ENCODE measurements at places on chromosomes 13 and 19. TPM values are rescaled to one million over a fixed set of nuclear protein-coding genes. Genes with fewer than 3 reads are reported as not detected.
A peak's percentile ranks its signal among the peaks of the same experiment; 100 is the strongest.

RGL3 gene
- 11.0 TPM for total RNA-seq

RFPL4A gene
- total RNA-seq, result not detected

URAD gene
- total RNA-seq, result 62.9 TPM

PINLYP gene
- 7.4 TPM for total RNA-seq

KLK15 gene
- total RNA-seq, result 3.3 TPM

CEACAM6 gene
- total RNA-seq, result 431 TPM

CYP2A7 gene
- not detected for total RNA-seq

UPK1A gene
- total RNA-seq, result not detected

DNA sequence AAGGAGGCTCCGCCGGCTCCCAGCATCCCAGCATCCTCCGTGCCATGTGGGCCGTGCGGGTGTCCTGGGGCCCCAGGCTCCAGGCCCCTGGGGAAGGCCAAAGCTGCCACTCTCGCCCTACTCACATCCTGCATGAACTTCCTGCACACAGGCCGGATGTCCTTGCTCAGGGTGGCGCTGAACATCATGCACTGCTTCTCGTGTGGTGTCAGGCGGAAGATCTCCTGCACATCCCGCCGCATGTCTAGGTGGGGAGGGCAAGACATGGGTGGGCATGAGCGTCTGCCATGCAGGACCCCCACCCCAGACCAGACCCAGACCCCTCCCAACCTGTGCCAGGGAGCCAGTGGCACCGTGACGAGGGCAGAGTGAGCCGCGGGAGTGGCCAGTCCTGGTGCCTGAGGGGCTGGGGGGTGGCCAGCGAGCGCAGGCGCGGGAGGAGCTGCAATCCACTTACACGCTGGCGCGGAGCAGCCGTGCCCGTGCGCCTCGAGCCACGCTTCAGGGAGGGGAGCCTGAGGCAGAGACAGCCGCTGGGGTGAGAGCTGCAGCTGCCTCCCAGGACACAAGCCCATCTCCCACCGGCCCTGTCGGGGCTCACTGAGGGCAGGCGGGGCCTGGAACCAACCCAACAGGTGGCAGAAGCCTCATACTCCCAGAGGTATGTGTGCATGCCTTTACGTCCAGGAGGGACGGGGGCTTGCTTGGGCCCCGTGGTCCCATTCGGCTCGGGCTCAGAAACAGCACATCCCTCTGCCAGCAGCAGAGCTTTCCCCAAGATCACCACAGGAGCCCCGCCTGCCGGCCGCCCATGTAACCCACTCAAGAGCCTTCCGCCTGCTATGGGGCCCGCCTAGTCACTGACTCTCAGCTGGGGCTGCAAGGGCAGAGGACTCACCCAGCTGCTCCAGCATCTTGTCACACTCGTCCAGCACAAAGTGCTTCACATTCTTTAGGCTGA is 8.8 kb downstream of the DDX39A start:
- peak; percentile 70 for DNase-seq

- DNase-seq, result no peak
Observed at GRCh38 chr19:7953060-7953459, 9.6 kb upstream of the TIMM44 start.

GRCh38 chr13:65943024-65943423 is 1287.1 kb downstream of the PCDH9 start:
- no peak for DNase-seq

DNA sequence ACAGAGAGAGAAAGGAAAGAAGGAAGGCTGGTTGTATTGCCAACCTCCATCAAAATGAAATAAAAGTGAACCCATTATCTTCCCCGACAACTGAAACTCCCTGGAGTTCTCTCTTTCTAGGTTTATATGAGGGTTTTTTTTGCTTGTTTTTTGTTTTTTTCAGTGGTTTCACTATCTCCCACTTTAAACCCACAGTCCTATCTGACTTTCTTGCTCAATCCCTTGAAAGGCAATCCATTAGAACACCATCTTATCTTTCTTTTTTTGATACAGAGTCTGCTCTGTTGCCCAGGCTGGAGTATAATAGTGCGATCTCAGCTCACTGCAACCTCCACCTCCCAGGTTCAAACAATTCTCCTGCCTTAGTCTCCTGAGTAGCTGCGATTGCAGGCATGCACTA is 158.0 kb upstream of the MIR17HG start:
- no peak for DNase-seq

GRCh38 chr13:98150832-98151479 is 8.1 kb downstream of the FARP1 start:
- DNase-seq, result no peak

DNA sequence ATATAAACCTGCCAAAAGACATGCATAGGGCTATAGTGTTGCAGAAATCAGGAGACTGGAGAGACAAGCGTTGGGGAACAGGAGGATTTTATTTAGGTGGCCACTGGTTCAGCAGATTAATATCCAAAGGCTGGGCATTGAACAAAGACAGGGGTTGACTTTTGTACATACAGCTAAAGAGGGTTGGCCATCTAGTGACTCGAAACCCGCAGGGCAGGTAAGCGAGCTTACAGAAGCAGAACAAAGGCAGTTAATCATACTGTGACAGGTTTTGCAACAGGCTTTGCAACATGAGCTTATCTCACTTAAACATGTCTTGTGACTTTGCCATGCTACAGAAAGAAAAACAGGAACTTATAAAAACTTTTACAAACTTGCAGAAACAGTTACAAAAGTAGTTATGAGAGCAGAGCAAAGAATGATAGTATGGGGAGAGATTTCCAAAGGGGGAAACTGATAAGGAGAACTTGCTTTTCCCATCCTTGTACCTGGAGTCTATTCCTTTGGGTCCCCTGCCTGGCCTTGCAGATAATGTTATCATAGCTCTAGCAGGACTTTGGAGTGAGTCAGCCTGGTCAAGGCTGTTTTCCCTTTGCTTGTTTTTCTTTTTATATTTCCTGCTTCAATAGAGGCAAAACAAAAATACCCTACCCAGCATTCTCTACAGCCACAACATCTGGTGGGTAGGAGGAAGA is 234.2 kb downstream of the PCDH17 start:
- no peak for DNase-seq

DNA sequence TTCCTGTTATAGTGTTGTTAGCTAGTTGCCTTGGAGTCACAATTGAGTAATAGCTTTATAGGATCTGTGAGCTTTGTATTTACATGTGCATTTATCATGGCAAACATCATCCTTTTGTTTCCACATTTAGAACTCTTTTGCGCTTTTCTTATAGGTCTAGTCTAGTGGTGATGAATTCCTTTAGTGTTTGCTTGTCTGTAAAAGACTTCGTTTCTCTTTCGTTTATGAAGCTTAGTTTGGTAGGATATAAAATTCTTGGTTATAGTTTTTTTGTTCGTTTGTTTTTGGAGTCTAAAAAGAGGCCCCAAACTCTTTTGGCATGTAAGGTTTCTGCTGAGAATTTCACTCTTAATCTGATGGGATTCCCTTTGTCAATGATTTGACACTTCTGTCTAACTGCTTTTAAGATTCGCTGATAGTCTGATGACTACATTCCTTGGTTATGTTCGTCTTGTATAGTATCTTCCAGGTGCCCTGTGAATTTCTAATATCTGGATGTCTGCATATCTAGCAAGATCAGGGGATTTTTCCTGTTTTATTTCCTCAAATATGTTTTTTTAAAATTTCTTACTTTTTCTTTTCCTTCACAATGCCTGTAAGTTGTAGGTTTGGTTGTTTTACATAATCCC is 20.2 kb downstream of the DNAJC3 start:
- DNase-seq, result no peak

DNA sequence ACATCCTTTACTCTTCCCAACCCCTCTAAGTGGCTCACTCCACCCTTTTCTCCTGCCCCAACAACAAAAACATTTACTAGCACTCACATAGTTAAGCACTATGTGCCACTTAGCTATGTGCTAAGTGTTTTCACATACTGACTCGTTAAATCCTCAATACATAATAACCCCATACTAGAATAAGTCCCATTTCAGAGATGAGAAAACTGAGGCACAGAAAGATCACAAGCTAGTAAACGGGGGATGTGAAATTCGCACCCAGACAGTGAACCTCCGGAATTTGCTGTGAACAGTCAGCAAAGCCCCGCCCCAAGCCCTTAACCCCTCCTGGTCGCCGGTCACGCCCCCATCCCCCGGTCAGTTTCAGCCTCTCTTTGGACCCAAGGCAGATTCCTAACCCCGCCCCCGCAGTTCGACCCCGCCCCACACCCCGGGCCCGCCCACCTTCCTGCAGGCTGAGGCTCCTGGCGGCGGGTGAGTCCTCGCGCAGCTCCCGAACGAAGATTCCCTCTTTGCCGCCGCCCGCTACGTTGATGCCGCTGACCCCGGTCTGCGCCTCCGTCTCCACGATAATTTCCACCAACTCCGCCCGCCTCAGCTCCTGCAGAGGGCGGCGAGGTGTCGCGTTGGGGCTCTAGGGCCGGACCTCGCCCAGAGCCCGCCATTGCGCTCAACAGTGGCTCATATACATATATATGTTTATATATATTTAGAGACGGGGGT is 9.8 kb downstream of the PRX start:
- peak; percentile 94 for DNase-seq

DNA sequence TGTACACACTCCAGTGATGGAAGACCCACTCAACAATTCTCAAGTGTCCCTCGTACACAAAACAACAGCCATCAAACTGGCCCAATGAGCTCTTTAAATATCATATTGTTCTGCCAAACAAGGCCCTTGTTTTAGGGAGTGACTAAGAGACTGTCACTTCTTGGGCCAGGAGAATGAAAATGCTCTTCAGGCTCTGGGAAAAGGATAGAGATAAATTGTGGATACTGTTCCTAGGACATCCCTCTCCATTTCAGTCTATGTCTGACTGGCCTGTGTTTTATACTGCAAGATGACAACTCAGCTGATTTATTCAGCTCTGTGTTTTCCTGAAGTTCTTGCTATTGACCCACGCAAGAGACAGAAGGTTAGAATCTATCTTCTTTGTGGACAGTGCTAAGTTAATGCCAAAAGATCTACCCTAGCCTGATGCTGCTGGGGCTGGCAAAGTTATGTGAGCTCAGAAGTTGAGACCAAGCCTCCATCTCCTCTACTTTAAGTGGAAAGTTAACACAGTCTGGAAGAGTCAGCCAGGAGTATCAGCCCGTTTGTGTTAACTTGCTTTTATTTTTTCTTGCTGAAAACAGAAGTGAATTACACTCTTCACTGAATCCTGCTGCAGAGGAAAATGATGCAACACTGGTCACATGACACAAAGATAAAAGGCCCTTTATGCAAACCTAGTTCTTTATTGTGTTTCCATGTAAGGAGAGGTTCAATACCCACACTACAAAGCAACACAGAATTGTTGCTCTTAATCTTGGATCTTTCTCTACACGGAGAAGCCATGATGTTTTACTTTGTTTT is 14.6 kb downstream of the FRY start:
- no peak for DNase-seq

GRCh38 chr19:13428352-13428751 is 77.9 kb downstream of the CACNA1A start:
- DNase-seq, result peak; percentile 15

DNA sequence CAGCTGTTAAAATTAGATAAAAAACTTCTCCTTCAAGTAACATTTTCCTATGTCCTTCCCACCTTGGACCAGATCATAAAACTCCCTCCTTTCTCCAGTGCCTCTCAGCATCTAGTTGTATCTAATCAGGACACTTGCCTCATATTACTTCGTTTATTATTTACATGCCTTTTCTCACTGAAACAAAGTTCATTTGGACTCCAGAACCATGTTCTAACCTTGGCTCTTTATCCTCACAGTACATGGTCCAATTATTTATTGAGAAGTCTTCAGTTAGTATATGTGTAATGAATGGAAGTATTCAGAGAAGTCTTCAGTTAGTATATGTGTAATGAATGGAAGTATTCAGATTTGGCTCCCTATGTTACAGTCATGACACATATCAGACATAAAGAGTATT is 342.7 kb downstream of the OXGR1 start:
- no peak for DNase-seq

DNA sequence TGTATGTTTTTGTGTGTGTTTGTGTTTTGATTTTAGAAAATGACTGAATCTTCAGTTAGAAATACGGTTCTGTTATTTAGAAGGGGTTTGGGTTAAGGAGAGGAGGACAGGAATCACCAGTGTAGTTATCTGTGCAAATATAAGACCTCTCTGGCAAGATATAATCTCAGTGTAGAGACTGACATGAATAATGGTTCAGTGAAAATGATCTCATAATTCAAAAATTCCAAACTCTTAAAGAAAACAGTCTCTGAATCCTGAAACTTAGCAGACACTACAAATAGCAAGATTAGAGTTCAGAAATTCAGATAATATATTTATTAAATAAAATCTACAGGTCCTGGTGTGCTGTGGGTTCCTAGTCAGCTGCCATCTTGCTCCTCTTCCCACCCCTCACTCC is 73.5 kb downstream of the PDS5B start:
- DNase-seq, result no peak

- DNase-seq, result no peak
Observed at GRCh38 chr19:29429581-29429980, 96.2 kb upstream of the VSTM2B start.

DNA sequence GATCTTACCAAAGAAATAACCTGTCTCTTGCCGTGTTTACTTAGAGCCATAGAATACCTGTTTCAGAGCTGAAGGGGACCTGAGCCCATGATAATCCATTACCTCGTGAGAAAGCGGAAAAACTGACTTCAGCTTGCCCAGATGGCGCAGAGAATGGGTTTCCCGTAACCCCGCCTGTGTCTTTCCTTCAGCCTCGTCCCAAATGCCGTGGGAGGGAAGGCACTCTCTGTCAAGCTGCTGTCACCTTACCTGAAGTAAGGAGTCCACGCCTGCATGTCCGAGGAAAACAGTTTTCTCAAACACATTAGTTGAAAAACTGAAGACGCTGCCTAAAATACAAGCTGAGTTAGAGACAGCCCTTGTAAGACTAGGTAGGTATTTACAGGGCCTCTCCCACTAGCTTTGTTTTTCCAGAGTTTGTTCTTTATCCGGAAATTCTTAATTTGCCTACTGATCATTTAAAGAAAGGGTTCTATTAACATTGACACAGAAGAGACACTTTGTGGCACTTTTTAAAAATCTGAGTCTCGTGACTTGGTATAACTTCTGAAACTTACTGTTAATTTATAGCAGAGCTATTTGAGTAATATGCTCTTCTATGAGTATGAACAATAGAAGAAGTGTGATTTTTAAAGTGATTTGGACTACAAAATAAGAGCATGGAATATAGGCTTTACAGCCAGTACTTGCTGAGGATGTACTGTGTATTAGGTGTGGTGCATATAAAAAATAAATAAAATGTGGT is 1.3 kb upstream of the INTS6 start:
- no peak for DNase-seq

DNA sequence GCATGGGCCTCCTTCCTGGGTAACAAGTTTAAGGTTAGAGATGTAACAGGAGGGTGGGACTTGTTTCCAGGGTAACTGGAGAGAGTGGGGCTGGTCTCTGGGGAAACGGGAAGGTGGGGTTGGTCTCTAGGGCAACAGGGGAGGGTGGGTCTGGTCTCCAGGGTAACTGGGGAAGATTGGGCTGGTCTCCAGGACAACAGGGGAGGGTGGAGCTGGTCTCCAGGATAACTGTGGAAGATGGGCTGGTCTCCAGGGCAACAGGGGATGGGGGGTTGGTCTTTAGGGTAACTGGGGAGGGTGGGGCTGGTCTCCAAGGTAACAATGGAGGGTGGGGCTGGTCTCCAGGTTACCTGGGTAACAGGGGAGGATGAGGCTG is 36.5 kb downstream of the SPTBN4 start:
- no peak for DNase-seq

GRCh38 chr19:13034636-13035035 is 39.4 kb downstream of the NFIX start:
- no peak for DNase-seq
